ENCODE measurements at places on chromosomes 13 and 19.

DNA sequence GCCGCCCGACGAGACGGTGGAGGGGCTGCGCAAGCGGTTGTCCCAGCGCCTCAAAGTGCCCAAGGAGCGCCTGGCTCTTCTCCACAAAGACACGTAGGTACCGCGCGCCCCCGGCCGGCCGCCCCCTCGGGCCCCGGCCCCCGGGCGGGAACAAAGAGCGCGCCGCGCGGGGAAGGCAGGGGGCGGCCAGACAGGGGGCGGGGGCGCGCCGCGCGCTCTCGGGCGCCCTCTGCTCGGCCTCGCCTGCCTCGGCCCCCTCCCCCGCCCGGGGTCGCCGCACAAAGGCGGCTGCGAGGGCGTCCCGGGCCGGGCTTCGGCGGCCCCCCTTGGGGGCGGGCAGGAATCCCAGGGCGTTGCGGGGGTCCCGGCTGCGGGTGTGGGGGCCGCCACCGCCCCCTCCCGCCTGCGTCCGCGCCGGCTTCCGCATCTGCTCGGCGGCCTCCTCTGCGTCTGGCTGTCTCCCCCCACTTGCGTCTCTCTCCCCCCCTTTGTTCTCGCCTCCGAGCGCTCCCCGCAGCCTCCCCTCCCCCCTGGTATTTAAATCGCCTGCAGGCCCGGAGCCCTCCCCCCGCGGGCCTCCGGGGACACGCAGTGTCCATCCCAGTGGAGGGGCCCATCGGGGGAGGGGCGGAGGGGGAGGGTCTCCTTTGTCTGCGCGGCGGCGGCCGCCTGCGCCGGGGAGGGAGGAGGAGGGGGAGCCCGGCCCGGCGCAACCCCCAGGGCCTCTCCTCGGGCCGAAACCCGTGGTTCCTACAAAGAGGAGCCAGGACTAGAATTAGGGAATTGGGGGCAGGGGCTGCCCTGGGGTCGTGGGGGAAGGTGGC is 2.3 kb downstream of the MIDN start:
- no peak for DNase-seq

- DNase-seq = no peak
Measured at GRCh38 chr19:35104361-35104760, 11.3 kb upstream of the FXYD3 start.

- DNase-seq = no peak
Measured at GRCh38 chr13:93857126-93857525, 622.4 kb downstream of the DCT start.

DNA sequence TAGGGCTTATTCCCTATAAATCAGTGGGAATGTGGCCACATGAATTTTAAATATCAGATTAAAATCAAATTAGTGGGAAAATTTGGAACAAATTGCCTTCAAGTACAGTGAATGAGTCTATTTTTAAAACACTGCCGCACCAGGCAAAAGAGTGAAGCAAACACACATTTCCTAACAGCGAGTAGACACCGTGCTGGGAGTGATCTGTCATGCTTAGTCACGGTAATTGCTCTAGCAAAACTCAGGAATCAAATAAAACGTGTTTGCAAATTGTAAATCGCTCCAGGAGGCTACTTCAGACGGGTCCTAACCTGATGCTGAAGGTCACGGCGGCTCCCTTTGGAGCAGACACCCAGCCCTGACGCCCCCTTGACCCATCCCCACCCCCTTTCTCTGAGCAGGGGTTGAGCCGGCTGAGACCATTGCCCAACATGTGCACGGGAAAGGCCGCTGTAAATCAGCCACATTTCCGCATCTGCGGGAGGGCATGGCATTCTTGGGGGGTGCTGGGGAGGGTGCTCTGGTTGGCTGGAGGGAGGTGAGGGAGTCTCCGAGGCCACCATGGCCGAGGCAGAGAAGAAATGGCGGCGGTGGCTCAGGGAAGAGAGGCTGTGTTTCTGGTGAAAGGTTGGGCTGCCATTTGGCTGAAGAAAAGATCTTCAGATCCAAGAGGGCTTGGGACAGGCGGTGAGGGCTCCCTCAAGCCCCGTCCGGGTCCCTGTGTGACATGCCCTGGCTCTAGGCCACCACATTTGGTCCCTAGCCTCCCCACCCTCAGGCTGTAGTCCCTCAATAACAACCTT is 8.9 kb downstream of the CEBPA start:
- DNase-seq = no peak

DNA sequence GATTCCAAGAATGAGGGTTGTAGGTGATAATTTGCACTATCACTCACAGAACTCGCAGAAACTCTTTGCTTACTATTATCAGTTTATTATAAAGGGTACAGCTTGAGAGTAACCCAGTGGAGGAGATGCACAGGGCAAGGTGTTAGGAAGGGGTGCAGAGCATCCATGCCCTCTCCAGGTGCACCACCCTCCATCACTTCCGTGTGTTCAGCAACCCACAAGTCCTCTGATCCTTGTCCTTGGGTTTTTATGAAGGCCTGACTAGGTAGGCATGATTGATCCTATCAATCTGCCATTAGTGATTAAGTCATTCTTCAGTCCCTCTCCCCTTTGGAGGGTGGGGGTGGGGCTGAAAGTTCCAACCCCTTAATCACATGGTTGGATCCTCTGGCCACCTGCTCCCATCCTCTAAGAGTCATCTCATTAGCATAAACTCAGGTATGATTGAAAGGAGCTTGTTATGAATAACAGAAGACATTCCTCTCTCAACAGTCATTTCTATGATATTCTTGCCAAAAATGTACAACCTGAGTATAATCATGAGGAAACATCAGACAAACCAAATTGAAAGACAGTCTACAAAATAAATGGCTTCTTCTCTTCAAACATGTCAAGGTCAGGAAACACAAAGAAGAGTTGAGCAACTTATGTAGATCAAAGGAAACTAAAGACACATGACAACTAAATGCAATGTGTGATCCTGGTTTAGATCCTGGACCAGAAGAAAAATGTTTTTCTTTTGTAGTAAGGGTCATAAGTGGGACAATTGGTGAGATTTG is 225.4 kb downstream of the PCCA start:
- DNase-seq = no peak

- DNase-seq = no peak
Measured at GRCh38 chr19:47398707-47399597, 20.4 kb downstream of the MEIS3 start.

DNA sequence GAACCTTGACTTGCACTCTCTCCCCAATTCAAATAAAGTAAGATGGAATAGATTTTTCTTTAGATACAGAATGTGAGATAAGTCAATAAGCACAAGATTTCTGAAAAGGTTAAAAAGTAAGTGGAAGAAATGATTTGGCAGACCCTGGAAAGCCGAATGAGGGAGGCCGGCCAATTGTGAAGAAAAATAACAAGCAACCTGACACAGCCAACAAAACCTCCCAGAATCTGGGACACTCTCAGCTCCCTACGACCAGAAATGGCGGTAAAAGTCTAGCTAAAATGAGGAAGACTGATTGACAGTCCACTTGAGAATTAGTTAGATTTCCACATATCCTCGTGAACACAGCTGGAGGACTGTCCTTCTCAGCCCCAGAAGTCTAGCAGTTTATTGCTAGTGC is 85.4 kb downstream of the KLF12 start:
- DNase-seq = no peak

GRCh38 chr13:25743421-25743820 is 308.4 kb downstream of the SHISA2 start:
- DNase-seq = no peak

Measured in smooth muscle cell of the brain vasculature (primary cell).